ENCODE measurements at places on chromosomes 11 and 22.

- no peak for DNase-seq
Observed at GRCh38 chr11:65298655-65299179, 15.9 kb upstream of the CDC42EP2 start.

- no peak for DNase-seq
Observed at GRCh38 chr22:31344256-31344577, 1.9 kb downstream of the PATZ1 start.

GRCh38 chr11:59102259-59102765 is 4.7 kb upstream of the FAM111B start:
- no peak for DNase-seq

- DNase-seq = no peak
Observed at GRCh38 chr11:14894657-14895598, 2.9 kb upstream of the CYP2R1 start.

DNA sequence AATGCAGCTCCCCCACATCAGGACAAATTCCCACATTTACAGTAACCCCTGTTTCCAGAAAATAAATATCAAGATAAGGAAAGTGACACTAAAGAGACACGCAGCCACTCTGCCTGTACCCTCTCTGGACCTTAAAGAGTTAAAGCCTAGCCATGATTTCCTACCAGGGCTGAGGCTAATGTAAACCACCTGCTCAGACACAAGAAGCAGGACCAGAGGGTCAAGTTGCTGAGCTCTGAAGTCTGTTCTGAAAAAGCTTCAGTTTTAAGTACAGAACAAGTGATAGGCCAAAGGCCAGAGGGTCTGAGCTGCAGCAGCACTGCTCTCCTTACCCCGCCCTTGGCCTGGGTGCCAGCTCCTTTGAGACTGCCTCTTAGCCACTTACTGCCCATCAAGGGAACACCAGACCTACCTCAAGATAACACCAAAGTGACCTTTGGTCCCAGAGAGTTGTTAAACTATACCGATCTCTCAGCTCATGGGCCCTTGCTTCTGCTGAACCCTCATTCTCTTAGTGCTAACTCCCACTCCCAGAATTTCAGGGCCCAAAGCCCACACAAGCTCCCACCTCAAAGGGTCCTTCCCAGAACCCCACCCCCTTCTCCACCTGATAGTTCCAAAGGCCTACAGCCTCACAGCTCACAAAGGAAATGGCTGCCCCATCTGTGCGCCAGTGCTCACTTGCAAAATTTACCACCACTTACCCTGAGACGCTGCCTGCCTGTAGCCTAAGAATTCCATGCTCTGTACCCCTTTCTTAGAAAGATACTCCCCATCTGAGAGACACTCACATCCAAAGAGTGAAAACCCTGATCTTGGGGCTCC is 40.5 kb downstream of the IL18BP start:
- DNase-seq = no peak

GRCh38 chr11:133889893-133890292 is 44.6 kb upstream of the SPATA19 start:
- DNase-seq = no peak

DNA sequence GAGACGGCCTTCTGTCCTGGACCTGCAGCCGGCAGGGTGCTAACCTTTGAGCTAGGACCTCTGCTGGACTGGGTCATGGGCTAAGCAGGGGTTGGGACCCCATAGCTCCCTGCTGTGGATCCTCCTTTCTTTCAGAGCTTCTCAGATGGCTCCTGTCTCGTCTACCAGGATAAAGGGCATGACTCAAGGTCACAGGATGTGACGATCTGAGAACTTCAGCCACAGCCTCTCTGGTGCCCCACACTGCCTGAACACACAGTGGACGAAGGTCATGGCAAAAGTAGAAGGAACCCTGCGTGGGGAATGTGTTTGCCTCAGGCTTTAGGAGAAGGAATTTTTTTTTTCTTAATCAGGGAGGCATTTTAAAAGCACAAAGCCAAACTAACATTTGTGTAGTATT is 196.7 kb downstream of the TRIM29 start:
- no peak for DNase-seq

DNA sequence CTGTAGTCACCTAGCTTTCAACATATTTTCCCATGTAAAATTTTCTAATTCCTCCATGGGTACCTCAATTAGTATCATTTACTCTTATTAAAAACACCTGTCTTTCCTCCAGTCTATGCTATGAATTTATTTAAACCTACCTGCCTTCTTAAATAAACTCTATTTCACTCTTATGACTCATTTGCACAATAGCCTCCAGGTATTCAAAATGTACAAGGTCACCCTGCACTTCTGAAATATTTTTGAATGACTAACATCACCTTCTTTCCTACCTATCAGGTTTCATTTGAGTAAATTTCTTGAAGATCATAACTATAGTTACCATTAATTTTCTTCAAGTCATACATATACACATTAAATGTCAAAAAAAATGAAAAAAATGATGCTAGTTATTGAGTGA is 939.7 kb downstream of the DLG2 start:
- DNase-seq = no peak

DNA sequence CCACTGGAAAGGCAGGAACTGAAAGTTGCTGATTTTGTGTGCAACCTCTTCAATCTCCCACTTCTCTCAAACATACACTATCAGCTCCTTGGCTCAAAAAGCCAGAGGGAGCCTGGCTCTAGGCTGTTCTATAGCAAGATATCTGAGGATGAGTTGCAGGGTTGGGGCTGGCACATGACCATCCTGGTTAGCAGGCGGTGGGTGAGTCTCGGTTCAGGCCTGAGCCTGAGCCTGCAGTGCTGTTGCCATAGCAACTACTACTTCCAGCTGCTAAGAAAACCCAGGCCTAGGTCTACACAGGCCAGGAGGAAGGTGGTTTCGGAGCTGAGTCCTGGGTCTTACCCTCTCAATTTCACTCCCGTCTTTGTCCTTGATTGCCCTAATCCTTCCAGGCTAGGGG is 39.0 kb downstream of the CWC15 start:
- DNase-seq = no peak

DNA sequence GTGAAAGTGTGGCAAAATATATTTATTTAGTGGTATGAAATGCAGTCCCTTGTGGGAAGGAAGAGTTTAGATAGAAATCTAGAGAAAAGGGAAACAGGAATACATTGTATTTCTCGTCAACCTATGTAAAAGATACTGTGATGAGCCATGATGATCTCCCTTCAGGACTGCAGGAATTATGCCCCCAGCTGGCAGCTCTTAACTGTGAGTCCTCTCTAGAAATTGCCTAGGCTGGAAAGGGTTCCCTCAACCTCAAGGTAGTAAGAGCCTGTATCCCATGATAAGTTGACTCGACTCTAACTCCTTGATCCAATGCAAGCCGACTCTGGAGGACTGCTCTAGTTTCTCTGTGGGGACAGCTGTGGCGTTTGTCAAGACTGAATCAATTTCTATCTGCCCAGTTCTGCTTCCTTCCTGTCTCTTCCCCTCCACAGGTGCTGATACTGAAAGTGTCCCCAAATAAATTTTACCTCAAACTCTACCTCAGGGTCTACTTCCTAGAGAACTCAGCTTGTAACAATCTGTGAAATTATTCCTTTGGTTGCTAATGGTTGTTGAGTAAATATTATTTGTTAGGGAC is 897.3 kb downstream of the METTL15 start:
- no peak for DNase-seq

DNA sequence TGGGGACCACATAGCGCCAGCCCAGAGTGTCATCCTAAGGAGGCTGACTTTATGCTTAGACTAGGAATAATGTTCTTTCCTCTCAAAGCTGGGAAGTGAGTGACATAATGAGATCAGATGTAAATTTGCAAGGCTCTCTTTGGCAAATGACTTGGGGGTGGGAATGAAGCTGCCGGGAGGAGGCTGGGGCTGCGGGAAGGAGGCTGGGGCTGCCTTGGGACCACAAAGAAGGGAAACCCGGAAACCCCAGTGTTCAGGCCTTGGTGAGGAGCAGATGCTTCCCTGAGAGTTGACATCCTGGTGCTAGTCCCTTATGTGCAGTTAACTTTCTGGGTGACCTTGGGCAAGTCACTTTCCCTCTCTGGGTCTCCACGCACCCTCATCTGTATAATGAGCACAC is 182.0 kb downstream of the CHST1 start:
- DNase-seq = no peak

DNA sequence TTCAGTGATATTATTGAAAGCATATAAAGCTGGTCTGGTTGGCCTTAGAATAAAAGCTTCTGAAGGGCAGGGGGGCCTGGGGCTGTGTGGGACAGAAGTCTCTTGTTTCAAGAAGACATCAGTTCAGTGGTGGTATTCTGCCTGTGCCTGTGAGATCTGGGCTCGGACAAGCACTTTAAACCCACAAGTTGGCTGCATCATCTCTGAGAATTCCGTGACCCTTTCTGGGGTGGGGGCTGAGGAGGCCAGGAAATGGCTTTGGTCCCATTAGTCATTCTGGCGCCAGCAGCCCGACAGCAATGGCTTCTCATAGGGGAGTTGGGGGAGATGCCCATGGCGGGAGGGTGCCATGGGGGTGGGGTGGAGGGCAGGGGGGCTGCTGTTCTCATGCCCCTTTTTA is 104.1 kb downstream of the PKNOX2 start:
- no peak for DNase-seq

GRCh38 chr22:49936973-49937757 is 18.7 kb downstream of the CRELD2 start:
- DNase-seq = no peak

- no peak for DNase-seq
Observed at GRCh38 chr11:848380-848931, 5.8 kb downstream of the TSPAN4 start.

GRCh38 chr22:46746620-46747019 is 8.6 kb upstream of the CERK start:
- no peak for DNase-seq

DNA sequence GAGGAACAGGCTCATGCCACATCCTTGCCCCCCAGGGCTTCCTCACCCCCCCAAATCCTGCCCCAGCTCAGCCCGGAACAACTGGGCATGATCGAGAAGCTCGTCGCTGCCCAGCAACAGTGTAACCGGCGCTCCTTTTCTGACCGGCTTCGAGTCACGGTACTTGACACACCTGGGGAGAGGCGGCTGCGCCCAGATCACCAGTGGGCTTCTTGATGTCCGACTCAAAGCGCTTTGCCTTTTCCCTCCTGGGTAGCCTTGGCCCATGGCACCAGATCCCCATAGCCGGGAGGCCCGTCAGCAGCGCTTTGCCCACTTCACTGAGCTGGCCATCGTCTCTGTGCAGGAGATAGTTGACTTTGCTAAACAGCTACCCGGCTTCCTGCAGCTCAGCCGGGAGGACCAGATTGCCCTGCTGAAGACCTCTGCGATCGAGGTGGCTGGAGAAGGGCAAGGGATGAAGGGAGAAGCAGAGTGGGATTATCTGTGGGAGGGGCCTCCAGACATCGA is 3.5 kb downstream of the NR1H3 start:
- no peak for DNase-seq

- no peak for DNase-seq
Observed at GRCh38 chr11:24642648-24643047, 145.8 kb downstream of the LUZP2 start.
